ENCODE measurements at places on chromosomes 1 and 21. TPM values are rescaled to one million over a fixed set of nuclear protein-coding genes. Genes with fewer than 3 reads are reported as not detected.

ANGPTL3 gene
- total RNA-seq, result not detected

KRTAP12-2 gene
- total RNA-seq, result not detected

TTC39A gene
- total RNA-seq, result 18.0 TPM

PLEKHN1 gene
- not detected for total RNA-seq

KIF14 gene
- 0.10 TPM for total RNA-seq

NR1I3 gene
- total RNA-seq, result not detected

BMP8B gene
- total RNA-seq, result 0.40 TPM

PPIAL4G gene
- total RNA-seq, result not detected

MTARC1 gene
- total RNA-seq, result 3.5 TPM

THEM5 gene
- total RNA-seq, result not detected

WNT3A gene
- total RNA-seq, result not detected

TMEM82 gene
- total RNA-seq, result not detected

CXADR gene
- total RNA-seq, result 27.1 TPM

AMY2A gene
- total RNA-seq, result not detected

CAMK1G gene
- total RNA-seq, result not detected

KIAA1614 gene
- total RNA-seq, result 7.0 TPM

AKR7A3 gene
- 0.20 TPM for total RNA-seq

PCNX2 gene
- 1.3 TPM for total RNA-seq

S100A2 gene
- total RNA-seq, result 1.9 TPM

TRIM46 gene
- total RNA-seq, result 0.22 TPM

CA6 gene
- not detected for total RNA-seq

LIN28A gene
- not detected for total RNA-seq

LCE1C gene
- total RNA-seq, result not detected

PPFIA4 gene
- 21.3 TPM for total RNA-seq

CRYBG2 gene
- total RNA-seq, result not detected

MAP3K7CL gene
- total RNA-seq, result 1.1 TPM

PTPN7 gene
- 0.92 TPM for total RNA-seq

PADI4 gene
- 0.67 TPM for total RNA-seq

SPRR2F gene
- not detected for total RNA-seq

RAP1GAP gene
- total RNA-seq, result 3.4 TPM

TMEM50A gene
- 73.1 TPM for total RNA-seq

ZFP69B gene
- 0.87 TPM for total RNA-seq

NBPF10 gene
- 0.72 TPM for total RNA-seq

GUCA2B gene
- total RNA-seq, result not detected

ZBTB8A gene
- total RNA-seq, result 2.5 TPM

SPRR2A gene
- total RNA-seq, result not detected

TMOD4 gene
- total RNA-seq, result 0.62 TPM

AGMAT gene
- total RNA-seq, result not detected

DTL gene
- 0.79 TPM for total RNA-seq

PLA2G4A gene
- 1.4 TPM for total RNA-seq

FDPS gene
- 78.4 TPM for total RNA-seq

MROH7 gene
- 7.0 TPM for total RNA-seq

FMO2 gene
- 53.5 TPM for total RNA-seq

FOXD2 gene
- total RNA-seq, result not detected

NUDT17 gene
- total RNA-seq, result 3.4 TPM

SIPA1L2 gene
- 127 TPM for total RNA-seq

COL6A1 gene
- 188 TPM for total RNA-seq

XKR8 gene
- 5.3 TPM for total RNA-seq

SYT14 gene
- total RNA-seq, result not detected

LUZP1 gene
- 28.0 TPM for total RNA-seq

SLFNL1 gene
- total RNA-seq, result 0.37 TPM

TSPAN1 gene
- total RNA-seq, result 0.72 TPM

SERTAD4 gene
- total RNA-seq, result 4.1 TPM

DCDC2B gene
- total RNA-seq, result not detected
